Activated CD4-positive, CD25-positive, alpha-beta regulatory T cell (primary cell): ENCODE measurements at places on chromosomes 1 and 21.

DNA sequence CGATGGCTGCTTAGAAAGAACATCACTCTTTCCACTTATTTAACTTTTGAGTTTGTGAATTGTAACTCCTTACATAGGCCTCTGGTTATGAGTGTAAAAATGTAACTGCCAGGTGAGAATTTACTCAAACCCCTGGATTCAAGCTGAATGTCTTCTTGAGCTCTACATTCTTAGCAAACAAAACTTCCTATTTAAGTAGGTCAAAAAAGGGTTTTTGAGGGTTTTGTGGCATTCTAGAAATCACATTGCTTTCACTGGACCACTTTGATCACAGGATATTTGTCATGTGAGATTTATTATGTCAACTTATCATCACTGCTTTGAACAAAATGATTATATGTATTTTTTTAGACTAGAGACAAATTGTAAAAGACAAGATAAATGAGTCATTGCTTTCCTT, 5.7 kb downstream of the IL23R start:
- no peak for DNase-seq

DNA sequence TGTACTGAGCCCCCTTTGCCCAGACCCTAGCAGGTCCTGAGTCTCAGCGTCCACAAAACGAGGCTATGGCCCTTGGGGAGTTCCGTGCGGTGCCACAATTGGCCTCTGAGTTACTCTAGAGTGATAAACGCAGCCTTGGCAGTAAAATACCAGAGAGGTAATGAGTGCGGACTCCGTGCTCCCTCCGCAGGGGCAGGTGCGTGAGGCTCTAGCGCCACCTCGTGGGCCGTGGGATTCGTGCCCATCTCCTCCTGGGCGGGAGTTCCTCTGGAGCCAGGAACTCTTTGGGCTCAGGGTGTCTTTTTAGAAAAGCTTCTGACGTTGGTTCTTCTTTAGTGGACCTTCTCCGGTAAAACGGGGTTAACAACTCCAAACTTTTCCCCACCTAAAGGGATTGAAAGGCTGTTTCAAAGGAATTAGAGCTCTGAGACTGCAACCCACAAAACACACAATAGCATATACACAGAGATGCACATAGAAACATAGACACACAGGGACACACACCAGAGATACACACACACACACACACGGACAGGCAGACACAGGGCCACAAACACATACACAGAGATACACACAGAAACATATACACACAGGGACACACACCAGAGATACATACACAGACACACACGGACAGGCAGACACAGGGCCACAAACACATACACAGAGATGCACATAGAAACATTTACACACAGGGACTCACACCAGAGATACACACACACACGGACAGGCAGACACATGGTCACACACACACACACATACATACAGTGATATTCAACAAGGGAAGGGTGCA, 99.4 kb downstream of the KCNJ15 start:
- DNase-seq, result peak; percentile 13

GRCh38 chr1:39167632-39168209, 36.8 kb upstream of the MACF1 start:
- DNase-seq, result no peak

GRCh38 chr1:37556712-37557196, at the start of gene DNALI1:
DNALI1 (plus strand) TSS chr1:37556940; CDS start chr1:37556995, 55 bp downstream.
- no peak for DNase-seq

- DNase-seq, result no peak
Measured at GRCh38 chr1:78792756-78793155, 143.1 kb downstream of the IFI44 start.

DNA sequence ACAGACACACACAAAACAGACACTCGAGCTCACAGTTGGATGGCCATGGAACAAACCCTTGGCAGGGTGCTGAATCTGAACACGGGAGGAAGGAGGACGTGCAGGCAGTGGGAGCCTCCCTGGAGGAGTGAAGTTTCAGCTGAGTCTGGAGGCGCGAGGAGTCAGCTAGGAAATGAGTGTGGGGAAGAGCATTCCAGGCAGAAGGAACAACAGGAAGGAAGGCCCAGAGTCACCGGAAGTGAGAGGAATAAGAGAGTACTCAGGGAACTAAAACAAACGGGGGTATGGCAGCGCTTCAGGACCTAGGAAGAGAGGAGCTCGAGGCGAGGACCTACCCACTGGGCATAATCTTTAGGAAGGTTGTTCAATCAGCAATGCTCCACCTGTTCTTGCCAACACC, 137.3 kb downstream of the SYF2 start:
- DNase-seq, result no peak

DNA sequence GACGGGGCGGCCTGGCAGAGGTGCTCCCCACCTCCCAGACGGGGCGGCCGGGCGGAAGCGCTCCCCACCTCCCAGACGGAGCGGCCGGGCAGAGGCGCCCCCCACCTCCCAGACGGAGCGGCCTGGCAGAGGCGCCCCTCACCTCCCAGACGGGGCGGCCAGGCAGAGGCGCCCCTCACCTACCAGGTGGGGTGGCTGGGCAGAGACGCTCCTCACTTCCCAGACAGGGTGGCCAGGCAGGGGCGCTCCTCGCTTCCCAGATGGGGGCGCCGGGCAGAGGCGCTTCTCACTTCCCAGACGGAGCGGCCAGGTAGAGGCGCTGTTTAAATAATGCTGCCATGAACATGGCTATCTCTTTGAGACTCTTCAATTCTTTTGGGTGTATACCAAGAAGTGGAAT, 43.7 kb upstream of the ATP6V1G3 start:
- DNase-seq, result no peak

- no peak for DNase-seq
Measured at GRCh38 chr1:117639741-117640140, 33.9 kb downstream of the TENT5C start.

- DNase-seq, result no peak
Measured at GRCh38 chr1:174276087-174276486, 116.8 kb downstream of the RABGAP1L start.

- no peak for DNase-seq
Measured at GRCh38 chr1:230787471-230787870, 40.3 kb downstream of the CAPN9 start.

- DNase-seq, result no peak
Measured at GRCh38 chr1:12581179-12581578, 36.8 kb downstream of the DHRS3 start.

GRCh38 chr21:31660259-31660565, 719 bp downstream of the SOD1 start:
- DNase-seq, result no peak

GRCh38 chr1:115198938-115199337, 109.6 kb upstream of the TSPAN2 start:
- no peak for DNase-seq

GRCh38 chr1:30253361-30253760, 470.0 kb downstream of the MATN1 start:
- DNase-seq, result no peak

GRCh38 chr1:229273507-229274232, 2.8 kb downstream of the RAB4A start:
- no peak for DNase-seq

GRCh38 chr21:43358940-43359822, 67.8 kb downstream of the SIK1 start:
- DNase-seq, result no peak

- DNase-seq, result no peak
Measured at GRCh38 chr1:245986404-245987218, 520.5 kb downstream of the SMYD3 start.

DNA sequence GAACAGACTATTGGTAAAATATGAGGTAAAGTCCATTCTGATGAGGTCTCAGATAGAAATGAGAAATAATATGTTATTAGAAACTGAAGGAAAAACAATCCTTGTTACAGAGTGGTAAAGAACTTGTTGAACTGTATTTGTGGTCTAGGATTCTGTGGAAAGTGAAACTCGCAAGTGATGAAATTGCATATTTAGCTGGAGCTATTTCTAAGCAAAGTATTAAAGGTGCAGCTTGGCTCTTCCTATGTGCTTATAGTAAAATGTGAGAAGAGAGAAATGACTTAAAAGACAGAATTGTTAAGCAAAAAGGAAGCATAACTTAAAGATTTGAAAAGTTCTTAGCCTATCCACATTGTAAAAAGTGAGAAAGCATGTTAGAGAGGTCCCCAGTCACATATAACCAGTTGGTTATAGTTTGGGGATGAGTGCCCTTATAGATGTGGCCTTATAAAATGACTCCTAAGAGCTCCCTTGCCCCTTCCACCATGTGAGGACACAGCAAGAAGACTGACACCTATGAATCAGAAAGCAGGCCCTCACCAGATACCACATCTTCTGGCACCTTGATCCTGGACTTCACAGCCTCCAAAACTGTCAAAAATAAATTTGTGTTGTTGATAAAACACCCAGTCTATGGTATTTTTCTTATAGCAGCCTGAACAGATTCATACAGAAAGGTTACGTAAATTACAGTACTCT, 24.8 kb downstream of the PHTF1 start:
- DNase-seq, result no peak

DNA sequence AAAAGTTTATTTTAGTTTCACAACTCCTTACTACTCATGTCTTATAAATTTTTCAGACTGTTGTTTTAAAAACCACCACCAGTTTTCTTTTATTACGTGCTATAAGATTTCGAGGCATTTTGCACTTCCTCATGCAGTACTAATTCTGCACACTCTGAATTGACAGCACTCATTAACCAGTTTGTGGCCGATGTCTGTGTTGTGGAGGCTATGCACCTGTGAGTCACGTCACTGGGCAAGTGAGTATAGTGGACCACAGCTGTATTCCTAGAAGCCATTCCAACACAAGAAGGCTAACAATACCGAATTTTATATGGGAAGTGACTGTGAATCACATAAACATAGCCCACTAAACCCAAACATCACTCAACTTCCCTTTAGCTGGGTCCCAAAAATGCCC, 21.0 kb upstream of the SPATA6 start:
- no peak for DNase-seq

DNA sequence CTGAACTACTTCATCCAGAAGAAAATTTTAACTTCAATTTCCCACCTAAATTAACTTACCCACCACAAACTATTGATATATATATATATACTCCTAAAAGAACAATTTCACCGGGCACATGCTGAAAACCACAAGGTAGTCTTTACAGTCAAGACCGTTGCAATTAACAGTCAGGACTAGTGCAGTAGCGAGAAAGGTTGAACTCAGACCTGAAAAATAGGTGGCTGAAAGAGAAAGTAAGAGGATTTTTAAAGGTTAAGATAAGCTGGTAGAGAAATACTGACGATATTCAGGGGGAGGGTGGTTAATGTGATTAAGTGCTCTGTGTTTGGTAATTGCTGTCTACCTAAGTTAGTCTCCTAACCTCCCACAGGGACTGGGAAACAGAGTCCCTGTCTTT, 1153.5 kb upstream of the TMPRSS15 start:
- DNase-seq, result no peak
